ENCODE measurements at places on chromosomes 5 and 9. TPM values are rescaled to one million over a fixed set of nuclear protein-coding genes. Genes with fewer than 3 reads are reported as not detected.

DNA sequence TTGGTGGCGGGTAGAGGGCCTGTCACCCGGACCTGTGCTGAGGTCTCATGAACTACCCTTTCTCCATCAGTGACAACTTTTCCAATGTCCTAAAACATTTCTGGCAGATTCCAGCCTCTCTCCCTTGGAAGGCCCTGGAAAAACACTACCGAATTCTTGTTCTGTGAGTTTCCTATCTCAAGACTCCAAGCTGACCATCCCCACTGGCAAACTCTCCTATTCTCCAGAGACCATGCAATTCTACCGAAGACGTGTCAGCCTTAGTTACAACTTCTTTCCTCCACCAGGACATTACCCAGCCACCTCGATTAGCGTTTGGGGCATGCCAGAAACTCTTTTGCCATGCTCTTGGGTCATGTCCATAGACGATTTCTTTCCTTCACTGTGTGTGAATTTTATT is 26.8 kb upstream of the GABRP start:
- DNase-seq, result no peak

GRCh38 chr5:57157131-57157530 is 16.7 kb upstream of the GPBP1 start:
- no peak for DNase-seq

DNA sequence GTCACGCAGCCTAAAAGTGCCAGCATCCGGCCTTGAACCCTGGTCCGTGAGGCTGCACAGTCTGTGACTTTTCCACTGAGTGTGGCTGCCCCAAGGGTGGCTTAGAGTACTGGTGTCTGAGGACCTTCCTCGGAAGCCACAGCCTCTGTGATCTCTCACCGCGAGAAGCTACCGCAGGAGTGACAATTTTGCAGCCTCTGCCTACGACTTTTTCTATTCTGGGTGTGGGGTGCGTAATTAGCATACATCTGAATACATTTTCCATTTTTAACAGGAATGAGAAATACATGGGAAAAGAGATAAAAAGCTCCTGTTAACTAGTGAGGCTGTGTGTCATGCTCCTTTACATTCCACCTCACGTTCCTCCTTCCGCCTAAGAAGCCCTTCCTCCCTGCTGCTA is 48.3 kb upstream of the HRH2 start:
- no peak for DNase-seq

- no peak for DNase-seq
Observed at GRCh38 chr5:56026863-56027300, 32.1 kb upstream of the IL6ST start.

DNA sequence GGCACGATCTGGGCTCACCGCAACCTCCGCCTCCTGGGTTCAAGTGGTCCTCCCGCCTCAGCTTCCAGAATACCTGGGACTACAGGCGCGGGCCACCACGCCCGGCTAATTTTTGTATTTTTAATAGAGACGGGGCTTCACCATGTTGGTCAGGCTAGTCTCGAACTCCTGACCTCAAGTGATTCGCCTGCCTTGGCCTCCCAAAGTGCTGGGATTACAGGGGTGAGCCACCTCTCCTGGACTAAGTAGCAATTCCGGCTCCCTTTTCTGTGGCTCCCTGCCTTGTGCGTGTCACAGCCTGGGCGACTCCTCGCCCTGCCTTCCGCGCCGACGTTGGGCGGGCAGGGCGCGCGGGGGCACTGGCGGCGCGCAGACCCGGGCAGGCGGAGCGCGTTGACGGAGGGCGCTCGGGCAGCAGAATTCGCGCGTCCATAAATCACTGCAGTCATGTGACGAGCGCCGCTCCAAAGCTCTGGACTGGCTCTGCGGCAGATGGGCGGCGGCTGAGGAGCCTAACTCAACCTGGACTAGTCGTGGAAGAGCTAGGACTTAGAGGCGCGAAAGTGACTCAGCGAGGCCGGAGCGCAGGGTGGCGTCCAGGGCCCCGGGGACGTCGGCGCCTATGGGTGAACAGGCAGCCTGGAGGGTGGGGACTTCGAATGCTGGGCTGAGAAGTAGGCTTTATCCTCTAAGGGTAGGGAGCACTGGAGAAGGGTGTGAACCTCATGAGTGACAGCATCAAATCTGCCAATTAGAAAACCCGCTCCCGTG is 1.4 kb upstream of the CIZ1 start:
- DNase-seq, result no peak

GRCh38 chr5:107418071-107418470 is 252.7 kb downstream of the EFNA5 start:
- no peak for DNase-seq

DNA sequence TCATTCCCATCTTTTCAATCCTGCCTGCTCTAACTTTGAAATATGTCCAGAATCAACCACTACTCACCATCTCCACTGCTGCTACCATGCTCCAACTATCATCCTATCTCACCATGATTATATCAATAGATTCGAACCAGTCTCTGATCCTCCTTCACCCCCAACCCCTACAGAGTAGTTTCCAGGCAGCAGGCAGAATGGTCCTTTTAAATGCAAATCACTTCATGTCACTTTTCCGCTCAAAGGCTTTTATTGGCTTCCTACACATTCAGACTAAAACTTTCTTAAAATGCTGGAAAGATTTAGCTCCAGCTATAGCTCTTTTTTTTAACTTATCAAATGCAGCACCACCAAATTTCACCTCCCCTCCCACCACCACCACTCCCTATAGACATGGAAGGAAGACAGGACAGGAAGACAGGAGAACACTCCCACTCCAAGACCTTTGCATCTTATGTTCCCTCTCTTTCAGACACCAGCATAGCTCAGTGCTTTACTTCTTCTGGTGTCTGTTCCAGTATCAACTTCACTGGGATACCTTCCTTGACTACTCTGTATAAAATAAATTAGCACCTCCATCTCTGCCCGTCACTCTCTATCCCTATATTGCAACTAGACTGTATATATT is 9.9 kb upstream of the PPP2R2B start:
- DNase-seq, result no peak

Gene FASTKD3
- total RNA-seq, result 14.7 TPM

Data from vagina (tissue), 2 donors.